ENCODE measurements at places on chromosomes 13 and 19. TPM values are rescaled to one million over a fixed set of nuclear protein-coding genes. Genes with fewer than 3 reads are reported as not detected.

RPS16 gene
- total RNA-seq, result 3,724 TPM

ZNF841 gene
- total RNA-seq, result 24.1 TPM

ERICH6B gene
- total RNA-seq, result not detected

DNA sequence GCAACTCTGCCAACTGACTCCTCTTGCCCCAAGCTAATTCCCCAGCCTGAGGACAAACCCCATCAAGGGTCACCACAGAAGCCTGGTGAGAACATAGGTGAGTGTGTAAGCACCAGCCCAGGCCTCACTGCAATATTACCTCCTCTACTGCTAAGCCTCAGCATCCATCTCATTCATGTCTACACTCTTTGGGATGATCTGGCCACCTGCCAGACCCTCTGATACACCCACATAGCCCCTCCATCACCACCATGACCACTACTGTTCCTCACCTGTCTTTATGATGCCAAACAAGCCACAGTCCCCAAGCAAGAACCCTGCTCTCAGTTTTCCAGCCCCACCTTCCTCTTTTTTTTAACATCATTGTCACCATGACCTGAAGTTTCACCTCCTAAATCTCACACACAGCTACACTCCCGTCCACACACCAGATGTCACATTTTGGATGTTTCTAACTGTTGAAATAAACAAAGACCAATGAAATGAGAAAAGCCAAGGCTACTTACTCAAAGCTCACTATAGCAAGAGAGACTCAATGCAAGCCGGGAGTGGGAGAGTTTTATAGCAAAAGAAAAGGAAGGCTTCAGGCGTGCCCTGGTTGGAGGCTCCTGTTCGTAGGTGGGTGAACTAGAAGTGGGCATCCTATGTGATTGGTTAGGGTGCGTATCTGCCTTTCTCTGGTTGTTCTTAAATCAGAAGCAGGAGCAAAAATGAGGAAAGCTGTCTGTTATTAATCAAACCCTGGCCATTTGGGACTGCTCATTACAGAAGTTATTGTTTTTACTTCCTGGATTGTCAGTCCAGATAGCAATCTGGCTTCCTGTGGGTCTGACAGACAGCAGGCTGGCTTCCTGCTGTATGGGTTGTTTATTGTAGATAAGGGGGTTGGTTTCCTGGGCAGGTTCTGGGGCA, 2.0 kb downstream of the ZNF792 start:
- DNase-seq, result no peak
- H3K4me3 ChIP-seq, result no peak overlapping the region
- H3K27me3 ChIP-seq, result no peaks in the 10 kb centered on the region
- peaks cover 38% of the 10 kb centered on the region for H3K36me3 ChIP-seq
- H3K27ac ChIP-seq, result no peak overlapping the region

DNA sequence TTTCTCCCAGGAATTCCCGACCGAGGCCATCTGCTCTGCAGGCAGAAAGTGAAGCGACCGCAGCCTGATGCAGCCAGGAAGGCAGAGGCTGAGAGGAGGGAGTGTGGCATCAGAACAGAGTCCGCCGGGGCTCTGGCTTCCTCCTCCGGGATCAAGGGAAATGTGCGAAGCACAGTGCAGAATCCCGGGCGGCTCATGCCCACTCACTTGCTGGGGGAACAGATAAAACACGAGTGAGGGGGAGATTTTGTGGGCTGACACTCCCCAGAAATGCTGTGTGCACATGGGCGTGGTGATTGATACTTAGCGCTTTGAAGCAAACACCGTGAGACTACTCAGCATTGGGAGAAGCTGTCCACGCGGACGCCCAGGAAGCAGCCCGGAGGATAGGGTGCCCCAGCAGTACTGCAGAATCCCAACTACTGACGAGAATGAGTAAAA, 75.3 kb upstream of the POMP start:
- H3K4me1 ChIP-seq, result no peaks in the 10 kb centered on the region
- H3K36me3 ChIP-seq, result no peaks in the 10 kb centered on the region
- H3K27me3 ChIP-seq, result no peaks in the 10 kb centered on the region
- DNase-seq, result no peak

- no peaks in the 10 kb centered on the region for H3K4me1 ChIP-seq
- H3K27ac ChIP-seq, result no peak overlapping the region
- no peaks in the 10 kb centered on the region for H3K27me3 ChIP-seq
- DNase-seq, result no peak
- no peaks in the 10 kb centered on the region for H3K36me3 ChIP-seq
Measured at GRCh38 chr19:24177686-24178085, 90.7 kb downstream of the ZNF254 start.

GRCh38 chr19:55611983-55612645, 6.7 kb downstream of the ZNF865 start:
- no peak for DNase-seq
- no peak overlapping the region for H3K27ac ChIP-seq
- peaks cover 17% of the 10 kb centered on the region for H3K4me1 ChIP-seq
- H3K36me3 ChIP-seq, result no peaks in the 10 kb centered on the region
- H3K4me3 ChIP-seq, result no peak overlapping the region
- no peaks in the 10 kb centered on the region for H3K27me3 ChIP-seq

- H3K36me3 ChIP-seq, result peaks cover 38% of the 10 kb centered on the region
- DNase-seq, result no peak
- H3K4me3 ChIP-seq, result no peak overlapping the region
- peaks cover 31% of the 10 kb centered on the region for H3K4me1 ChIP-seq
Measured at GRCh38 chr19:49855277-49855675, 4.3 kb downstream of the PTOV1 start.

GRCh38 chr19:34316741-34317301, 48.2 kb upstream of the GPI start:
- H3K27me3 ChIP-seq, result no peaks in the 10 kb centered on the region
- no peaks in the 10 kb centered on the region for H3K36me3 ChIP-seq
- H3K27ac ChIP-seq, result no peak overlapping the region
- DNase-seq, result no peak

DNA sequence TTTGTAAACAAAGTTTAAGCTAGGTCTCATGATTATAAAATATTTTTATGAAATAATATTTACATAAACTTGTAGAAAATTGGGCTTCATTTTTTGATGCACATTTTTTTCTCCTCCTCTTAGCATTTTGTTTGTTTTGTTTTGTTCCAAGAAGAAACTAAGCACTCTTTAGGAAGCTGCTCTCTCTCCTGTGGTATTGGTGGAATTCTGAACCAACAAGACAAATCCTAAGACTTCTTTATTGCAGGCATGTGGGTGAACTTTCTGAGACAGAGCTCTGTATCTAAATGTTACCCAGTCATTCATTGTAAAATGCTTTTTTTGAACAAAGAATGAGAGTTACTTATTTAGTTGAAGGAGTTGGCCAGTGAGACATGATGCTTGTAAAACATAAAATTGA, 39.3 kb downstream of the LMO7 start:
- H3K4me3 ChIP-seq, result no peak overlapping the region
- no peak overlapping the region for H3K27ac ChIP-seq
- H3K27me3 ChIP-seq, result no peaks in the 10 kb centered on the region
- DNase-seq, result no peak
- no peaks in the 10 kb centered on the region for H3K36me3 ChIP-seq

DNA sequence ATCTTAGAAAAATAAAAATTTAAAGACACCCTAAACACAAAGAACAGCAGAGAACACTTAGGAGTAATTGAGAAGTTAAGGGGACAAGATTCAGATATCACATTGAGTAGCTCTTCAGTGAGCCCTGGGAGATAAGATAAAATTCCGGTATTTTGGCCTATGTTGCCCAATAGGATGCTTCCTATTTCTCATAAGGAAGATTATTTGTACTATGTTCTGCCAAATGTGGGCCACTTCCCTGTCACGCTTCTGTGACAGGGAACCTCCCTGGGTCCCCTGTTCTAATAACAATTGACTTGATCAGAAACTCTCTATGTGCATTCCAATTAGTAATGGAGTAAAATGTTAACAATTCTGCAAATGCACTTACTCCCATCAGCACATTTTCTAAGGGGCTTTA, 310.7 kb downstream of the MYO16 start:
- H3K27ac ChIP-seq, result no peak overlapping the region
- no peaks in the 10 kb centered on the region for H3K36me3 ChIP-seq
- no peak for DNase-seq
- H3K4me3 ChIP-seq, result no peak overlapping the region
- H3K27me3 ChIP-seq, result no peaks in the 10 kb centered on the region

DNA sequence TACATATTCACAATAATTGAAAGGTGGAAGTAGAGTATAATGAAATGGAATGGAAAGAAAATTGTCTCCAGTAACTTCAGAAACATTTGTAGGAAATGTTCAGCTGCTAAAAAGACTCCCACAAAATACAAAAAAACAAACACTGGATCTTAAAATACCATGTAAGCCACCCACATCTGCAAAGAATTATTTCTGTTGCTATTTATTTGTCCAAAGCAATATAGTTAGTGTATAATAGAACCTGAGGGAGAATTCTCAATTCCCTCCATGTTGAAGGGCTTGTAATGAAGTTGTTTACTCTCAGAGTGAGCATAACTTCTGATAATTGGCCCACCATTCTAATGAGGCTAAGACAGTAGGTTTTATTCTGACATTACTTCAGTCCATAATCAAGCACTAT, 37.4 kb upstream of the KLF12 start:
- no peak overlapping the region for H3K4me3 ChIP-seq
- H3K4me1 ChIP-seq, result no peaks in the 10 kb centered on the region
- no peak for DNase-seq
- no peaks in the 10 kb centered on the region for H3K36me3 ChIP-seq
- H3K27ac ChIP-seq, result no peak overlapping the region

DNA sequence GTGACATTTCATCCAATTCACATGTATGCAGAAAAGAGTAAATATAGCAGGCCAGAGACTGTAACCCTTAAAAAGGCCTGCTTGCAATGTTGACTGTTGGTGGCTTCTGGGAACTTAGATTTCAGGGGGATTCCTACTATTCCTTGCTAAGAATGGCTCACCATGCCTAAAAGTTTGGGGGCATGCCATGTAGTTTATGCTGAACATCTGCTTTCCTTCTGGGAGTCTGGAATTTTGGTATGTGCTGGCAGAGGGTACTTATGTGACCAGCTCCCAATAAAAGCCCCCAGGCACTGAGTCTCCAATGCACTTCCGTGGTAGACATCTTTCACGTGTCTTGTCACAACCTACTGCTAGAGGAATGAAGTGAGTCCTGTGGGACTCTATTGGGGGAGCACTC, 88.4 kb upstream of the PCDH8 start:
- no peaks in the 10 kb centered on the region for H3K4me1 ChIP-seq
- H3K4me3 ChIP-seq, result no peak overlapping the region
- no peak for DNase-seq
- no peak overlapping the region for H3K27ac ChIP-seq
- H3K27me3 ChIP-seq, result no peaks in the 10 kb centered on the region

DNA sequence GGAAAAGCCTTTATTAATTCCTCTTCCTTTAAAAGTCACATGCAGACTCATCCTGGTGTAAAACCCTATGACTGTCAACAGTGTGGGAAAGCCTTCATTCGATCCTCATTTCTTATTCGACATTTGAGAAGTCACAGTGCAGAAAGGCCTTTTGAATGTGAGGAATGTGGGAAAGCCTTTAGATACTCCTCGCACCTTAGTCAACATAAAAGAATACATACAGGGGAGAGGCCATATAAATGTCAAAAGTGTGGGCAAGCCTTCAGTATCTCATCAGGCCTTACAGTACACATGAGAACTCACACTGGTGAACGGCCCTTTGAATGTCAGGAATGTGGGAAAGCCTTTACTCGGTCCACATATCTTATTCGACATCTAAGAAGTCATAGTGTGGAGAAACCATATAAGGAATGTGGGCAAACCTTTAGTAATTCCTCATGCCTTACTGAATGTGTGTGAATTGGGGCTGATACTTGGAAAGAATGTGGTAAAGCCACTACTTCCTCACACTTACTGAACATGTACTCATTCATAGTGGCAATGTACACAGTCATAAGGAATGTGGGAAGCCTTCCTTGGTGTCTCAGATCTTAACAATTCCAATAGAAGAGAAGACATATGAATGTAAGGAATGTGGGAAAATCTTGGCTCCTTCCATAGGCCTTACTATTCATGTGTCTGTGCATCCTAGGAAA, 18.8 kb downstream of the ZNF559 start:
- H3K4me1 ChIP-seq, result no peaks in the 10 kb centered on the region
- no peaks in the 10 kb centered on the region for H3K27me3 ChIP-seq
- H3K4me3 ChIP-seq, result no peak overlapping the region
- H3K27ac ChIP-seq, result no peak overlapping the region
- peaks cover 11% of the 10 kb centered on the region for H3K36me3 ChIP-seq
- DNase-seq, result no peak

DNA sequence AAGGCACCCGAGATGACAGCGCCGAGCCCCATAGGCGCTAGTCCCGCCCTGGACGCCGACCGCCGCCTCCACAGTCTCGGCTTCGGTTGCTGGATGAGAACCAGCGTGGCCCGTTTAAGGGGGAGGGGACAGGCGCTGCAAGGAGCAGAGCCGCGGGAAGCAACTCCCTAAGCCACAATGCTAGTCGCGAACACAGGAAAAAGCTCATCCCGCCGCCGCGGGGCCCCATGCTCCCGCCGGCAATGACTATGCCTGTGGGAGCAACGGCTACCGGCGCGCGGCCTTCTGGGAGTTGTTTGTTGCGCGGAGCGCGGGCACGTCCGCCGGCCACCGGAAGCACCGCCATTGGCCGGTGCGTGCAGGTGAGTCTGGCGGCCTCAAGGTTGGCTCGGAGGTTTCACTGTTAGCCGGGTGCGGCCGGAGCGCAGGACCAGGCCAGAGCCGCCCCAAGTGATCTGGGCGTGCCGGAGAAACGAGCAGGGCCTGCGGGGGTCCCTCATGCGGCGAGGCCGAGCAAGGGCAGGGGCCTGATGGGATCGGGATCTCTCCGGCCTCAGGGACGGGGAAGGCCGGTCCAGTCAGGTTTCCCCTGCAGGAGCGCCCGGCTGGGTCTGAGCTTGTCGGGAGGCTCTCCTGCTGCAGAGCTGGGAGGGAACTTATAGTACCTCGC, at the start of gene ZNF544:
TSS of gene ZNF544 (plus strand) at position 330 of the 670 bp plus-strand sequence. CDS start 15,110 bp downstream, outside the sequence.
- H3K36me3 ChIP-seq, result peaks cover 39% of the 10 kb centered on the region

DNA sequence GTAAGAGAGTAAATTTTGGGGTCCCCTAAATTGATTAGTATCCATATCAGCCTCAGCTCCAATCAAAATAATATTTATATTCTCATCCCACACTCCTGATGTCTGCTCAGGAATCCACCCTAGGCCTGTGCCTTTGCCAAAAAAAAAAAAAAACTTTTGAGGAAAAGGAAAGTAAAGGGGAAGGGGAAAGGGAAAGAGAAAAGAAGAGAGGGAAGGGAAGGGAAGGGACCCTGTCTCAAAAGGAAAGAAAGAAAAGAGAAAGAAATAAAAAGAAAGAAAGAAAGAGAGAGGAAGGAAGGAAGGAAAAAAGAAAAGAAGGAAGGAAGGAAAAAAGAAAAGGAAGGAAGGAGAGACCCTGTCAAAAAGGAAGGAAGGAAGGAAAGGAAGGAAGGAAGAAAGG, 91.8 kb upstream of the CACNA1A start:
- no peak for DNase-seq
- no peak overlapping the region for H3K4me3 ChIP-seq
- H3K36me3 ChIP-seq, result no peaks in the 10 kb centered on the region
- no peaks in the 10 kb centered on the region for H3K4me1 ChIP-seq
- no peaks in the 10 kb centered on the region for H3K27me3 ChIP-seq

Data from vagina (tissue), 2 donors.